ENCODE measurements at places on chromosomes 11 and 22.

DNA sequence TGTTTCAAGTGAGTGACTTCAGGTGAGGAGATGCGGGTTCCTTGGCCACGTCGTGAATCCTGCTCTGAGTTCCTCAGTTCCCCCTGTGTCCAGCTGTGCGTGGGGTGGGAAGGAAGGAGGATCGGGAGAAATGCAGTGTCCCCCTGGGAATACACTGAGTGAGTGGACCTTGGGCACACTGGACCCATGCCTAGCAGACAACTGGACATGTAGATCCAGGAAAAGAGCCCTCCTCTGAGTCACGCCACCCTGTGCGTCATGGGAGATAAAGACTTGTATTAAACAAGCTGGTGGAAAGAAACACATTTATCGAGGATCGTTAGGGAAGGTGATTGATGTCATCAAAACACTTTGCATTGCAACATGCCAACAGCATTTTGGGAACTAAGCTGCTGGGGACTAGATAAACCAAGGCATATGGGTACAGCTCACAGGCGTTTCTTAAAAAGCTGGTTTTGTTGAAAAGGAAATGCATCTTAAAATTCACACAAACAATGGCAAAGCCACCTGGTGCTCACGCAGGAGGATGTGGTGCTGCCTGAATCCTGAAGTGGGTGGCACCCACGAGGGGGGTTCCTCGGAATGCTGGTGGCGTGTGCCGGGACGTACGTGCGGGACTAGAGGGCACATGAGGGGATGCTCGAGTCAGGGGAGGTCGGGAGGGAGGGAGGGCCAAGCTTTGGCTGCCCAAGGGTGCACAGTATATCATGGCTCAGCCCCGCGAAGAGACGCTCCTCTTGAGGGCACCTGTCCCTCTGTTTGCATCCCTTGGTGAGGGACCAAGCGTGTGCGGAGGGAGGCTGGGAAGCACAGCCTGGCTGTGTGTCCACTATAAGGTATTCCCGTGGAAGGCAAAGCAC, 303.5 kb downstream of the TBC1D22A start:
- H3K4me3 ChIP-seq, result no peak overlapping the region
- no peak for DNase-seq
- H3K27me3 ChIP-seq, result no peaks in the 10 kb centered on the region
- H3K36me3 ChIP-seq, result no peaks in the 10 kb centered on the region

GRCh38 chr22:28316014-28316413, 363.6 kb downstream of the TTC28 start:
- no peaks in the 10 kb centered on the region for H3K36me3 ChIP-seq
- H3K4me3 ChIP-seq, result no peak overlapping the region
- no peak overlapping the region for H3K27ac ChIP-seq
- DNase-seq, result no peak
- no peaks in the 10 kb centered on the region for H3K4me1 ChIP-seq

GRCh38 chr11:62139526-62140303, 15.9 kb downstream of the INCENP start:
- H3K4me1 ChIP-seq, result no peaks in the 10 kb centered on the region
- no peak overlapping the region for H3K4me3 ChIP-seq
- H3K36me3 ChIP-seq, result peaks cover 50% of the 10 kb centered on the region
- H3K27ac ChIP-seq, result no peak overlapping the region
- no peak for DNase-seq

DNA sequence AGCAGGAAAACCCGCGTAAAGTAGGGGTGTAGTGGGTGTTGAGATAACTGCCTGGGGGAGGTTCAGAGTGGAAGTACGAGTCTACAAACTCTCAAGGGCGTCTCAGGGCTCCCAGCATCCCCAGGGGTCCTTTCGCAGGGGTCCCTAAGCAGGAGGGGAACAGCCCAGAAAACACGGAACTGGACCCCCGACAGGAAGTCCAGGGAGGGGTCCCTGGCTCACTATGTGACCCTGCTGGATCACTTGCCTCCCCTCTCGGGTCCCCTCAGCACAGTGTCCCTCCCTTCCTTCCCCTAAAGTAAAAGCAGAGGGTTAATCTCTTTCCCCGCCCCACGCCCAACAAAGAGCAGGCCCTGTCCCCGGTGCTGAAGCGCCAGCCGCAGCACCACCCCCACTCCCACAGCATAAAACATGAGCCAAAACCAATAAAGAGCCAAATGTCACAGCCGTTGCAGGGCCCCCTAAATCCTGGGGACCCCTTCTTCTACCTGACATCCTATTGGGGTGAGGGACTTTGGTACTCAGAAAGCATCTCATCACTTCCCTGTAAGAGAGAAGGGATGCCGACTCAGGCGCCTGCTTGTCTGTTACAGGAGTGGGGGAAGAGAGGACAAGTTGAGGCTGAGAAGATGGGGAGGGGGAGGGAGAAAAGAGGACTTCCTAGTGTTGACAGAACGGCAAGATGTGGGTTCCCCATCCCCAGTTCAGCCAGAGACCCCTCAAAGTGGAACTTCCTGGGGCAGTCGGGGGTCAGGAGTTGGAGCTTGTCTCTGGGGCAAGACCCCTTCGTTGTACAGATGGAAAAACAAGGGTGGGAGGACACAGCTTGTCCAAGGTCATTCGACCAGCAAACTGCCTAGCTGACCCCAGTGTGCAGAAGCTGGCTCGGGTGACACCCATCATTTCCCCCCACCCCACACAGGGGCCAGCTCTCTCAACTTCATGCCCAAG, 1.4 kb upstream of the NEFH start:
- no peak overlapping the region for H3K27ac ChIP-seq
- peaks cover 12% of the 10 kb centered on the region for H3K4me1 ChIP-seq
- H3K36me3 ChIP-seq, result peaks cover 4% of the 10 kb centered on the region
- no peak overlapping the region for H3K4me3 ChIP-seq
- peaks cover 28% of the 10 kb centered on the region for H3K27me3 ChIP-seq
- DNase-seq, result no peak

- no peak for DNase-seq
- H3K36me3 ChIP-seq, result no peaks in the 10 kb centered on the region
- H3K27me3 ChIP-seq, result no peaks in the 10 kb centered on the region
Observed at GRCh38 chr11:114307524-114308203, 11.5 kb downstream of the NNMT start.

DNA sequence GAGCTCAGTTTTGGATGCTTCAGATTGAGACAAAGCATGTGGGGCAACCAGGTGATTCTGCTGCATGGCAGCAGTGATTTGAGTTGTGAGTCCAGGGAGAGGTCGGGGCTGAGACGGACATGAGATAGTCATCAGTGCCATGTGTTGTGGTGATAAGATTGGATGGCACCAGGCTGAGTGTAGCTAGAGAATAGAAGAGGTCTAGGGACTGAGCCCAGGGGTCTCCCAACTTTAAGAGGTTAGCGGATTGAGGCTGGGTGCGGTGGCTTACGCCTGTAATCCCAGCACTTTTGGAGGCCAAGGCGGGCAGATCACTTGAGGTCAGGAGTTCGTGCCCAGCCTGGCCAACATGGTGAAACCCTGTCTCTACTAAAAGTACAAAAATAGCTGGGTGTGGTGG, 6.3 kb upstream of the CTSD start:
- H3K27ac ChIP-seq, result no peak overlapping the region
- H3K4me3 ChIP-seq, result no peak overlapping the region
- no peaks in the 10 kb centered on the region for H3K36me3 ChIP-seq
- DNase-seq, result no peak
- peaks cover 7% of the 10 kb centered on the region for H3K4me1 ChIP-seq

DNA sequence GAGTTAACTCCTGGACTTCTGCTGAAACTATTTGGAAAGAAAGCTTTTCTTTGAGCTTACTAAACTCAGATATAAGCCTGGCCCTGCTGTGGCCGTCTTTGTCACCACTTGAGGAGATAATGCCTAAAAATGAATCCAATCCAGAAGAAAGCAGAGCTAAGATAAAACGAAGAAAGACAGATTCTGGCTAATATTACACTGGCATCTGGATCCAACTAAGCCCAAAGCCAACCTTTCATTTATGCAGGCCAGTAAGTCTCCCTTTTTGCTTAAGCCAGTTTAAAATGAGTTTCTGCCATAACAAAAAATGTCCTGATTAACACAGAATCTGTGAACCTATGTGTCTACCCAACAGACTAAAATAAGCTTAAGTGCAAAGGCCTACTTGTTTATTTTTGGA, 34.5 kb downstream of the PIK3C2A start:
- H3K4me3 ChIP-seq, result no peak overlapping the region
- no peak for DNase-seq
- no peak overlapping the region for H3K27ac ChIP-seq
- H3K4me1 ChIP-seq, result no peaks in the 10 kb centered on the region
- H3K27me3 ChIP-seq, result no peaks in the 10 kb centered on the region

GRCh38 chr11:20154381-20154780, 5.9 kb downstream of the DBX1 start:
- DNase-seq, result no peak
- peaks cover 36% of the 10 kb centered on the region for H3K27me3 ChIP-seq
- peaks cover 7% of the 10 kb centered on the region for H3K4me1 ChIP-seq
- H3K4me3 ChIP-seq, result no peak overlapping the region
- no peaks in the 10 kb centered on the region for H3K36me3 ChIP-seq

DNA sequence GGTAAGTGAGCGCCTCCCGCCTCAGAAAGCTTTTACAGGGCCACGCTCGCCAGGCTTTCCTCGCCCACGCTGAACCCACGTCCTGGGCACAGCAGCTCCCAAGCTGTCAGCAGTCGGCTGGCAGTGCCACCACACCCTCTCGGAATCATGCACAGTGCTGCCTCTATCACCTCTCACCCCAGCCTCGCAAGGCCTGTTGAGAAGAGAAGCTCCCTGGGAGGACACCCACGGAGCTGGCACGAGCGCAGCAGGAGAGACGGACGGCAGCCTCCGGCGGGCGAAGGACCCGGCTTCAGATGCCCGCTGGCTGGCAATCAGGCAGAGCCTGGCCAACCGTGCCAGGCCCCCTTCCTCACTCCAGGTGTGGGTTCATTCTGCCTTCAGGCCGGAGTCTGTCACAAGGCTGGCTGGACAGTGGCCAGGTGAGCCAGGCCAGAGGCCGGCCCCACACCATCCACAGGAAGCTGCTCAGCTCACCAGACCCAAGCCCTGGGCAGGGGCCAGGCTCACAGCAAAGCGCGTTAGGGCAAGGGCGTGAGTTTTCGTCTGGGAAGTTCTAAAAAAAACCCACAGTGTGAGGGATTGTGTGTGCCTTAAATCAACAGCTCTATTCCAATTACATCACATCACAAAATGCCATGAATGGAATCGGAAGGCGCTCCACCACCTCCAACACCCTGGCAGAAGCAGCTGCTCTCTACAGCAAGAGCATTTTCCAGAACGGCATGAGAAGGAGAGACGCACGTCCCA, 33.2 kb downstream of the TOLLIP start:
- H3K4me3 ChIP-seq, result no peak overlapping the region
- H3K36me3 ChIP-seq, result peaks cover 8% of the 10 kb centered on the region
- H3K4me1 ChIP-seq, result no peaks in the 10 kb centered on the region
- H3K27me3 ChIP-seq, result no peaks in the 10 kb centered on the region
- no peak for DNase-seq
- H3K27ac ChIP-seq, result no peak overlapping the region

GRCh38 chr22:49934160-49934890, 15.9 kb downstream of the CRELD2 start:
- H3K4me1 ChIP-seq, result peaks cover 1% of the 10 kb centered on the region
- H3K27me3 ChIP-seq, result peaks cover 6% of the 10 kb centered on the region
- no peak for DNase-seq
- no peak overlapping the region for H3K27ac ChIP-seq
- no peaks in the 10 kb centered on the region for H3K36me3 ChIP-seq

- peaks cover 13% of the 10 kb centered on the region for H3K36me3 ChIP-seq
- no peaks in the 10 kb centered on the region for H3K4me1 ChIP-seq
- H3K27ac ChIP-seq, result no peak overlapping the region
- DNase-seq, result no peak
Observed at GRCh38 chr22:43948836-43949406, 6.3 kb upstream of the SAMM50 start.

DNA sequence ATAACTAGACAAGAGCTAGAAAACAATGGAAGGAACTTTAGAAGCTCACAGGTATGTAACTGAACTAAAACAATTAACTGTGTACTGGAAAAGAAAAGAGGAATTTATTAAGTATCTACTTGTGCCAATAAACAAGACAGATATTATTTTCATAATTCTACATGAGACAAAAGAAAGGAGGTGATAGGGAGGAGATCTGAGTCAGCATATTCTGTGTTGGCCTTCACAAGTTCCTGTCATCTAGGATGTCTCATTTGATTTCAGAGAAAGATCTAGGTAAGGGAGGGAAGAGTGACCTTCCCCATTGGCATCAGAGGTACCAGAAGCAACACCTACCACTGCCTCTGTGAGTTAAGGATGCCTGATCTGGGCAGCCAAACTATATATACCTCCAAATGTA, 34.8 kb upstream of the TEAD1 start:
- H3K4me1 ChIP-seq, result no peaks in the 10 kb centered on the region
- no peak overlapping the region for H3K27ac ChIP-seq
- no peaks in the 10 kb centered on the region for H3K36me3 ChIP-seq
- H3K4me3 ChIP-seq, result no peak overlapping the region
- DNase-seq, result no peak

DNA sequence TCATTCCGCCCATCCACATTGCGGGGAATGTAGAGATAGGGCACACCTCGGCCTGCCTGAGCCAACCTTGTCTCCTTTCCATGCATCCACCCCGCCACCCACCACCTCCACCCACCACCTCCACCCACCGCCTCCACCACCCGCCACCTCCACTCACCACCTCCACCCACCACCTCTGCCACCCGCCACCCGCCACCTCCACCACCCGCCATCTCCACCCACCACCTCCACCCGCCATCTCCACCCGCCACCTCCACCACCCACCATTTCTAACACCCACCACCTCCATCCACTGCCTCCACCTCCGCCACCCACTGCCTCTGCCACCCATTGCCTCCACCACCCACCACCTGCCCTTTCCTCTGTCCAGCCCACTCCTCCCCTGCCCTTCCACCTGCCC, 78.4 kb downstream of the IGLL1 start:
- no peak for DNase-seq
- no peaks in the 10 kb centered on the region for H3K27me3 ChIP-seq
- H3K4me1 ChIP-seq, result peaks cover 5% of the 10 kb centered on the region
- H3K4me3 ChIP-seq, result no peak overlapping the region
- no peak overlapping the region for H3K27ac ChIP-seq
